ENCODE measurements at places on chromosomes 7 and 10.

- DNase-seq = no peak
Observed at GRCh38 chr7:18123508-18124239, 96.0 kb upstream of the PRPS1L1 start.

- no peak for DNase-seq
Observed at GRCh38 chr10:75542084-75542483, 110.7 kb downstream of the LRMDA start.

DNA sequence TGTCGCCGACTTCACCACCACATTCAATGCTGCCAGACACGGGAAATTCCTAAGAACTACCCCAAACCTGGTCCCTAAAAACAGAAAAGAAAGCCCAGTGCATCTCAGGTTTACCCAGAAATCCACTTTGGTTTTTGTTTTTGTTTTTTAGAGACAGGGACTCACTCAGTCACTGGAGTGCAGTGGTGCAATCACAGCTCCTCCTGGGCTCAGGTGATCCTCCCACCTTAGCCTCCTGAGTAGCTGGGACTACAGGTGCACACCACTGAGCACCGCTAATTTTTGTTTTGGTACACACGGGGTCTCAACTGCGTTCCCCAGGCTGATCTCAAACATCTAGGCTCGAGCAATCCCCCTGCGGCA lies 22.8 kb downstream of the MAD1L1 start:
- DNase-seq = no peak

- no peak for DNase-seq
Observed at GRCh38 chr10:12022580-12023257, 19.9 kb downstream of the UPF2 start.

Measured in NCI-H1092 treated with DMSO at 0.1 percent for 48 hours (cell line).